Smooth muscle cell of the coronary artery (primary cell): ENCODE measurements at places on chromosomes 3 and 15. TPM values are rescaled to one million over a fixed set of nuclear protein-coding genes. Genes with fewer than 3 reads are reported as not detected.

VEPH1 gene
- 31.8 and 89.7 TPM in 2 replicates for total RNA-seq

TMEM212 gene
- not detected in 2 replicates for total RNA-seq

IGSF10 gene
- 0.15 and 18.5 TPM in 2 replicates for total RNA-seq

TMCO5A gene
- total RNA-seq = not detected in 2 replicates

COPS2 gene
- 50.9 and 75.5 TPM in 2 replicates for total RNA-seq

ACTRT3 gene
- total RNA-seq = 3.3 and 3.5 TPM in 2 replicates

SNTN gene
- total RNA-seq = not detected in 2 replicates

ABHD5 gene
- total RNA-seq = 18.0 and 38.4 TPM in 2 replicates

AADAC gene
- 0.68 and 1.8 TPM in 2 replicates for total RNA-seq

HERC2 gene
- total RNA-seq = 35.2 and 45.7 TPM in 2 replicates

CHRM5 gene
- total RNA-seq = 0.15 TPM in 1 of 2 replicates, not detected in the other

STX19 gene
- total RNA-seq = not detected in 2 replicates

RSL24D1 gene
- total RNA-seq = 59.8 and 83.9 TPM in 2 replicates

GOLGA6B gene
- not detected in 2 replicates for total RNA-seq

KBTBD12 gene
- not detected in 2 replicates for total RNA-seq

SAMD7 gene
- not detected in 2 replicates for total RNA-seq

C3orf85 gene
- total RNA-seq = not detected in 2 replicates

IQCF5 gene
- not detected in 2 replicates for total RNA-seq

ZDHHC19 gene
- total RNA-seq = not detected in 2 replicates

TICRR gene
- total RNA-seq = 0.35 and 1.1 TPM in 2 replicates

CAMP gene
- total RNA-seq = not detected in 2 replicates

PPP1R14D gene
- not detected in 2 replicates for total RNA-seq

CCDC39 gene
- total RNA-seq = not detected in 2 replicates

VWA5B2 gene
- total RNA-seq = 1.3 TPM in 1 of 2 replicates, not detected in the other

DYNC1LI1 gene
- total RNA-seq = 13.3 and 33.2 TPM in 2 replicates

ATP10A gene
- total RNA-seq = 4.4 and 5.5 TPM in 2 replicates

SLC22A13 gene
- 0.15 and 0.94 TPM in 2 replicates for total RNA-seq

CYP11A1 gene
- total RNA-seq = 0.15 TPM in 1 of 2 replicates, not detected in the other

BLM gene
- total RNA-seq = 0.59 and 3.0 TPM in 2 replicates

CFAP20DC gene
- total RNA-seq = 0.82 and 0.90 TPM in 2 replicates

ADCY5 gene
- total RNA-seq = 0.08 and 0.23 TPM in 2 replicates

GOLGA6L10 gene
- 0.35 and 0.90 TPM in 2 replicates for total RNA-seq

VGLL3 gene
- 2.9 and 54.9 TPM in 2 replicates for total RNA-seq

SLC6A20 gene
- not detected in 2 replicates for total RNA-seq

GOLGA8B gene
- 11.7 and 17.1 TPM in 2 replicates for total RNA-seq

OSTN gene
- 3.5 TPM in 1 of 2 replicates, not detected in the other for total RNA-seq

GASK1A gene
- total RNA-seq = 0.94 and 1.2 TPM in 2 replicates

ACOX2 gene
- total RNA-seq = 17.2 and 23.4 TPM in 2 replicates

GOLGA8J gene
- 0.08 and 0.12 TPM in 2 replicates for total RNA-seq

SPATA12 gene
- total RNA-seq = under 0.01 and 0.23 TPM in 2 replicates

SERINC4 gene
- total RNA-seq = not detected in 2 replicates

CLEC3B gene
- 0.98 and 46.7 TPM in 2 replicates for total RNA-seq

FETUB gene
- total RNA-seq = not detected in 2 replicates

IP6K1 gene
- 31.0 and 69.0 TPM in 2 replicates for total RNA-seq

GPR87 gene
- not detected in 2 replicates for total RNA-seq

CCR9 gene
- total RNA-seq = not detected in 2 replicates

GOLGA8M gene
- 0.23 and 0.45 TPM in 2 replicates for total RNA-seq

PPP1R2 gene
- 33.9 and 131 TPM in 2 replicates for total RNA-seq

DAZL gene
- not detected in 2 replicates for total RNA-seq

SLC6A1 gene
- under 0.01 TPM in 1 of 2 replicates, not detected in the other for total RNA-seq

CHRFAM7A gene
- total RNA-seq = 1.9 TPM in 1 of 2 replicates, not detected in the other

HPS3 gene
- 9.4 and 14.5 TPM in 2 replicates for total RNA-seq

CLASP2 gene
- total RNA-seq = 56.9 and 59.1 TPM in 2 replicates

RUVBL1 gene
- total RNA-seq = 48.6 and 78.2 TPM in 2 replicates

MYRIP gene
- total RNA-seq = under 0.01 and 0.68 TPM in 2 replicates

MESP2 gene
- 0.15 and 1.6 TPM in 2 replicates for total RNA-seq

ROPN1 gene
- total RNA-seq = not detected in 2 replicates
